ENCODE measurements at places on chromosomes 12 and 14.

DNA sequence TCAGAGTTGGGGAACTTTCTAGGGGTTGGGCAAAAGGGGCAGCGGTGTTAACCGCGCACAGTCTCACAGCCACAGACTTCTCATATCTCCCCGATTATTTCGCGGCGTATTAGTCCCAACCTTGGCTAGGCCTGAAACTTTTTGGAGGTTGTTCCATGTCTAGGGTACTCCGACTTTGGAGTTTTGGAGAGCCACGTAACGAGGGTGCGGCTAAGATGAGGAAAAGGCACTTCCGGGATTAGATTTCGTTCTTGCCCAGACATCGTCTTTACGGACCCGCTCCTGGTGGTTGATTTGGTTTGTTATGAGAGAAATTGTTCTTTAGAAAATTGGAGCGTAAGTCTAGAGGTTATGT is 513 bp downstream of the CCNK start:
- peak; percentile 72 for DNase-seq

GRCh38 chr12:50103351-50103750 is 457 bp upstream of the GPD1 start:
- no peak for DNase-seq

- peak; percentile 39 for DNase-seq
Observed at GRCh38 chr12:31353750-31354708, 28.1 kb upstream of the SINHCAF start.

DNA sequence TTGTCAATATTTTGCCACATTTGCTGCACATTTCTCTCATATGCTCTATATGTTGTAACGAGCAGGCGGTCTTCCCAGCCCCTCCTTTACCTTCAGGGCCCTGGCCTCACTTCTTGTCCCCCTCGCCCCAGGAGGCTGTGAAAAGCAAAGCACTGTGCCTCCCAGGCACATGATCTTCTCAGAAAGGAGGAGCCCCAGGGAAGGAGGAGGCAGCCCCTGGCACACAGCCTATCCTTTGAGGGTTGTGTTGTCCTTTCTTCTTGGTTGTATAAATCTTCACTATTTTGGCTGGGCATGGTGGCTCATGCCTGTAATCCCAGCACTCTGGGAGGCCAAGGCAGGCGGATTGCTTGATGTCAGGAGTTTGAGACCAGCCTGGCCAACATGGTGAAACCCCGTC is 77.0 kb downstream of the PPP2R5C start:
- DNase-seq, result no peak

DNA sequence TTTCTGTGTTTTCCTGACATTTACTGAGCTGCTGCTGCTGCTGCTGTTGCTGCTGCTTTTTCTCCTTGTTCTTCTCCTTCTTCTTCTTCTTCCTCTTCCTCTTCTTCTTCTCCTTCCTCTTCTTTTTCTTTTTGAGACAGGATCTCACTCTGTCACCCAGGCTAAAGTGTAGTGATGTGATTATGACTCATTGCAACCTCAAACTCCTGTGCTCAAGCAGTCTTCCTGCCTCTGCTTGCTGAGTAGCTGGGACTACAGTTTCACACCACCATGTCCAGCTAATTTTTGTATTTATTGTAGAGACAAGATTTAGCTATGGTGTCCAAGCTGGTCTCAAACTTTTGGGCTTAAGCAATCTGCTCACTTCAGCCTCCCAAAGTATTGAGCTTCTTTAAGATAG is 95.8 kb downstream of the TMTC3 start:
- peak; percentile 34 for DNase-seq

GRCh38 chr14:63962906-63963305 is 110.1 kb downstream of the SYNE2 start:
- DNase-seq, result no peak

DNA sequence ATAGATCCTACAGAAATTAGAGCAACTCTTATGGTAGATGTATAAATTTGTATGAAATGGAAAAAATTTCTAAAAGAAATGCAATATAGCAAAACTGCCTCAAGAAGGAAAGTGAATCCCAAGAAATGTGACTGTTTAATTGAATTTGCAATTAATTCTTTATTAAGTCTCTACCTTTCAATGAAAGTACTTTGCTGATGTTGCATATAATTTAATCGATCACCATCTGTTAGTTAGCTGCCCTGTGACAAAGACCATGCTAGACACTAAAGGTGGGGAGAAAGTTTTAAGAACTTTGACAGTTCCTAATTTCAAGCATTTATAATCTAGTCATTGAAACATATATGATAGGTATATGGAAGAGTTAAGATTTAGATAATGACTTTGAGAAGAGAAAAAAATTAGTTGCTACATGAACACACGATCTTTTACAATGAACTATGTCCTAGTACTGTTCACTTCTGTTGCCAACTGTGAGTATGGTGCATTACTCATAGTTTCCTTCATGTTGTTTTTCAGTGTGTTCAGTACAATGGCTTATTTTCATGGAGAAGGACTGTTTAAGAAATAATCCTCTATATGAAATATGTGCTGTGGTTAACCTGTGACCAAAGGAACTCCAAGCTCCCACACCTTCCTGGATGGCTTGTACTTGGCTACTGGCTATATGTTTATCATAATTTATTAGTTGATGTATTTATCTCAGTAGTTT is 128.4 kb downstream of the METTL25 start:
- no peak for DNase-seq

- DNase-seq, result no peak
Observed at GRCh38 chr12:19402743-19403431, 36.4 kb upstream of the AEBP2 start.

- DNase-seq, result no peak
Observed at GRCh38 chr12:110935588-110935987, 15.2 kb upstream of the MYL2 start.

DNA sequence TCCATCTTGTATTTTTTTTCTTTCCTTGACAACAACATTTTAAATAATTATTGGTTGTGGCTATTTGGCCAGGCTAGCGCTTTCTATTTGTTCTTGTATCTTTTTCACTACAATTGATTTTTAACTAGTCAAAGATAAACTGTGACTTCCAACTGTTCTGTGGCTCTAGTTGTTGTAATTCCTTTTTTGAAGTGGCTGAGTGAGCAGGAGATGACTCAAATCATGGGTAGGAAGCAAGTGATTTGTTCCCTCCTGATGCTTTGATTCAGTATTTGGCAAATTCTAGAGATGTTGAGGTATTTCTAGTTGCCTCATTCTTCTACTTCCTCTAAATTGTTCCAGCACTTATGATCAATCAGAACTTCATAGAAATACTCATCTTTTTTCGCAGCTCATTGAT is 633.5 kb downstream of the RERGL start:
- no peak for DNase-seq

- DNase-seq, result no peak
Observed at GRCh38 chr14:38310420-38310995, 54.6 kb upstream of the CLEC14A start.

DNA sequence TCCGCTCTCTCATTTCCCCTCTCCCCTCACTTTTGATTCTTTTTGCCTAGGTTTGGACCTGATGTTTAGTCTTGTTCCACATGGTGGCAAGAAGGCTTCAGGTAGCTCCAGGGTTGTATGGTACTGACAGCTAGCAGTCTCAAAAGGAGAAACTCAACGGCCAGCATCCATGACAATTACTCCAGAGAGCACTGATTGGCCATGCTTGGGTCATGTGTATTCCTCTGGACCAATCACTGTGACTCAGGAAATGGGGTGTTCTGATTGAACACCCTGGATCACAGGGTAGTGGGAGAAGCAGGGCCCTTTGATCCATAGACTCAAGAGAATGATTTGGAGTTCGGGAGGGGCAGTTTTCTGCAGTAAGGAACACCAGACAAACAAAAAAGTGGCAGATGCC is 45.3 kb downstream of the DYRK2 start:
- DNase-seq, result no peak

- DNase-seq, result no peak
Observed at GRCh38 chr12:3759878-3760277, 7.0 kb upstream of the CRACR2A start.

GRCh38 chr14:70808416-70809224 is 693 bp downstream of the MAP3K9 start:
- DNase-seq, result peak; percentile 31

DNA sequence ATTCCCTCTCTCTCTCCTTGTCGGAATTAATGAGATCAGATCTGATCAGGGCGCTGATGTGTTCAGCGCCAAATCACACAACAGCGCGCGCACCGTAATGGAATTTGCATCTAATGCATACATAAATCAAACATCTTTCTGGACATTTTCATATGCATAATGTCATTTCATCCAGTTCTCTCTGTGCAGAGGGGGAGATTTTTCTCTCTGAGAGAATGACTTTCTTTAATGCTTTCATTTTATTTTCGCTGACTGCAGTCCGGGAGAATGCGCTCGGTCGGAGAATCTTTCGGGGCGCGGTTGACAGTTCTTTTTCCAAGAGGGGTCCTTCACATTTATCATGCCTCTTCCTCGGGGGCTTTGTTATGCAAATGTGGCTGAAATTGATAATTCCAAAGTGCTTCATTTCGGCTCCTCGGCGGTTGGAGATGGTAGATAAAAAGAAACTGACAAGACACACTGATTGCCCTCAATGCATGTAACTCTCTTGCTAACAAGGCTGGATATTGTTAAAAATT is 615.9 kb downstream of the VRK1 start:
- DNase-seq, result no peak

- no peak for DNase-seq
Observed at GRCh38 chr14:72878746-72879145, 15.2 kb downstream of the DPF3 start.

DNA sequence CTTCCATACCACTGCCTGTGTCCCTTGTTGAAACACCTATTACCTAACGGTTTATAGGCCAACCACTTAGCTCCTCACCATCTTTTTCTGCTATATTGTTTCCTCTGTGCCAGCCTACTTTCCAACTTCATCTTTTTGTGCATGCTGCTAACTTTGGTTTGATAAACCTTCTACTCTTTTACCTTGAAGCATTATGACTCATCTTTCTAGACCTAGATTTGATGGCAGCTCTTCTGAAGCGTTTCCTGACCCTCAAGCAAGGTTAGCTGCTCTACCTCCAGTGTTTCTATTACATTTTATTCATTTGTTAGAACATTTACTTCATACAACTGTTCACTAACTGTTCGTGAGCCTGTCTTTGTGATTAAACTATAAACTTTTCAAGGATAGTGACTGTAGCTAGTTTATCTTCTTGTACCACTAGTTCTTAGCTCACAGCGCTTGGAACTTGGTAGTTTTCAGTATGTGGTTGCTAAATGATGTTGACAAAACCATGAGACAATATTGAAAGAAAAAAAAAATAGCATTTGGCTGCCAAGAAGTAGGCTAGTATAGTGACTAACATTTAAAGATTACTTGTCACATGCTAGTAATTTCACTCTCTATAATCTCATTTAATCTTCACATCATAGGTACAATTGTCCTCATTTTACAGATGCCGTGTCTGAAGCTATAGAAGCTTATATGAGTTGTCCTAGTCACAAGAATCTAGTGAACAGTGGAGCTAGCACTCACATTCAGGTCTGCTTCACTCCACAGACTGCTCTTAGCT is 79.5 kb downstream of the APAF1 start:
- no peak for DNase-seq

DNA sequence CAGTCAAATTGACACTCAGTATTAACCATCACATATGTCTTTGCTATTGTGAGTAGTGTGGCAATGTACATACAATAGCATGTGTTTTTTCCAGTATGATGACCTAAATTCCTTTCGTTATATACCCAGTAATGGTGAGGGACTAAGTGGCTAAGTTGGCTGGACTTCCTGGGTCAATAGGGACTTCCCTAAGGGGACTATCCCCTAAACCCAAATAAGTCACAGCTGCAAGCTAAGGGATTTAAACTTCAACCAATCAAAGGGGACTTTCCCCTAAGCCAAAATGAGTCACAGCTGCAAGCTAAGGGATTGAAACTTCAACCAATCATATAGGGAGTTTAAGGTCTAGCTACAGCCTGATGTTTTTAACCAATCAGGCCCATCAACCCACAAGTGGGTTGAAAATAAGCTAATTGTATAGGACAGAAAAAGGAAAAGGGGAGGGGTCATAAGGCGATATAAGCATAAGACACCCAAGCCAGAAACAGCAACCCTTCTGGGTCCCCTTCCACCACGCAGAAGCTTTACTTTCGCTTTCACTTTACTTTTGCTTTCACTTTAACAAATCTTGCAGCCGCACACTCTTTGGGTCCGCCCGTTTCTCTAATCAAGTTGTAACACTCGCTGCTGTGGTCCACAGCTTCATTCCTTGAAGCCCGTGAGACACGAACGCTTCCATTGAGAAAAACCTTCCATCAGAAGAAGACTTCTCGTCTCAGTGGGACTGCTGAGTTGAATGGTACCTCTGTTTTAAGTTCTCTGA is 404.4 kb downstream of the FLRT2 start:
- peak; percentile 83 for DNase-seq

DNA sequence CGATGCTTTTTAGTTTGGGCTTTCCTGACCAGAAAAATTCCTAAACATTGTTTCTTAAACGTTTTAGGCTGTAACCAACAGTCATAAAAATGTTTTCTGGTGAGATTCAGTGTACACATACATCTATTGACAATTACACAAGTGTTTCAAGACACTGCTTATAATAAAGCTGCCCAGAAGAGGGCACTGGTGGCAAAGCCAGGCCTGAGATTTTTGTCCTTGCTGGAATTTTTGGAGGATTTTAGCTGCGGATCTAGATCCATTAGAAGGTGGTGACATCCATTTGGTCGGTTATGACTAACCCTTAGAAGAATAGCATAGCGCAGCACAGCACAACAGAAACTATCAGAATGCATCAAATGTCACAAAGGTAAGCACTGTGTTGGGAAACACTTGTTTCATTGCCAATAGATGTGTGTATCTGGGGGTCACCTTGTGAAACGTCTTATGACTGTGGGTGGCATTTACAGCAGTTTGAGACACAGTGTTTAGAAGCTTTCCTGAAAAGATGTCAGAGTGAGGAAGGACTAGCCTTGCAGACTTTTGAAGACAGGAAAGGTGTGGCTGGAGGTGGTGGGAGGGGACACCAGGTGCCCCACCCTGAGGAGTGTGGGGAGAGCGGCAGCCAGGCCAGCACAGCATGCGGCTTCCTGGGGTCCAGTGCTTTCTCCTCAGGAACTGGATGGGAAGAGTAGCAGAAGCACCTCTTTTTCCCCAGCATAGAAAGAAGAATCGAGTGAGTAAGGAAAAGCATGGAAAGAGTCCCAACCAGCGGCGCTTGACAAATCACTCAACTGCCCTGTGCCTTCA is 54.7 kb upstream of the FKBP4 start:
- DNase-seq, result peak; percentile 23

- no peak for DNase-seq
Observed at GRCh38 chr14:96889091-96889490, 91.9 kb downstream of the VRK1 start.

- peak; percentile 63 for DNase-seq
Observed at GRCh38 chr12:12070674-12071656, at the start of gene BCL2L14. BCL2L14 (plus strand) TSS chr12:12070939; CDS start chr12:12079306, 8,367 bp downstream.

GRCh38 chr12:90112666-90113065 is 404.0 kb upstream of the ATP2B1 start:
- DNase-seq, result no peak

DNA sequence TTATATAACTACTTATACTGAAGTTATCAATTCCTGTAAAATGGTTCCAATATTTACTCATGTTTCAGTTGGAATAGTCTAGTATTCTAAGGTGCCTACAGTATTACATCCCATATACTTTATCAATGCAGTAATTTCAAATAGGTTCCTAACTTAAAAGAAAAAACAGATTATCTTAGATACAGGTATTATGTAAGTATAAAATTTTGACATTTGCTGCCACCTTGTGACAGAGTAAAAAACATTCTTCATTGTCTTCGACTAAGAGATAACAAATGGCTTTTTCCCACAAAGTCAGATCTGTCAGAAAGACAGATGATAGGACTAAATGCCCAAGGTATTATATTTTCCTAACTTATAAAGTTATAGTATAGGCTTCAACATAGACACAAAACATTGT is 78.7 kb downstream of the TXNDC16 start:
- peak; percentile 20 for DNase-seq

GRCh38 chr14:44866770-44867169 is 95.0 kb downstream of the KLHL28 start:
- no peak for DNase-seq

Data from suppressor macrophage treated with lipopolysaccharide for 1 hour (primary cell).